ENCODE measurements at places on chromosomes 11 and 22.

- DNase-seq = no peak
Observed at GRCh38 chr11:1074244-1075221, at the start of gene MUC2. Gene MUC2, plus strand, starts transcription at chr11:1074874.

DNA sequence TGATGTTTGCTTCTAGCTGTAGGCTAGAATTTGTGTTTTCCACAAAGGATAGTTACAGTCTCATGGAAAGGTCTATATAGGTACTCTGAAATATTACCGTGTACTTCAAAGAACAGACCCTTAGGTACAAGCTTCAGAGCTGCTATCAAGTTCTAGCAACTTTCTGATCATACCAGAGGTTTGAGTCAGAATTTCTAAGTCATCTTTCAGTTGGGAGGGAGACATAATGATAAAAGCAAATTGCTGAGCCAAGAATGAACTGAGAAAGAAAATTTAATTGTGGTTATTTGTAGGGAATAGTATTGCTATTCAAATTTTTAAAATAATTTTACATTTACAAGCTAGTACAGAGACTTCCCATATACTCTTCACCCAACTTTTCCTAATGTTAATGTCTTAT is 19.9 kb upstream of the ME3 start:
- no peak for DNase-seq

GRCh38 chr11:61092280-61092766 is 10.0 kb upstream of the CD5 start:
- no peak for DNase-seq

- no peak for DNase-seq
Observed at GRCh38 chr11:82791779-82792178, 58.1 kb upstream of the FAM181B start.

- no peak for DNase-seq
Observed at GRCh38 chr22:19874307-19875060, 19.8 kb upstream of the GNB1L start.

- no peak for DNase-seq
Observed at GRCh38 chr11:117691516-117691915, 105.5 kb downstream of the DSCAML1 start.

DNA sequence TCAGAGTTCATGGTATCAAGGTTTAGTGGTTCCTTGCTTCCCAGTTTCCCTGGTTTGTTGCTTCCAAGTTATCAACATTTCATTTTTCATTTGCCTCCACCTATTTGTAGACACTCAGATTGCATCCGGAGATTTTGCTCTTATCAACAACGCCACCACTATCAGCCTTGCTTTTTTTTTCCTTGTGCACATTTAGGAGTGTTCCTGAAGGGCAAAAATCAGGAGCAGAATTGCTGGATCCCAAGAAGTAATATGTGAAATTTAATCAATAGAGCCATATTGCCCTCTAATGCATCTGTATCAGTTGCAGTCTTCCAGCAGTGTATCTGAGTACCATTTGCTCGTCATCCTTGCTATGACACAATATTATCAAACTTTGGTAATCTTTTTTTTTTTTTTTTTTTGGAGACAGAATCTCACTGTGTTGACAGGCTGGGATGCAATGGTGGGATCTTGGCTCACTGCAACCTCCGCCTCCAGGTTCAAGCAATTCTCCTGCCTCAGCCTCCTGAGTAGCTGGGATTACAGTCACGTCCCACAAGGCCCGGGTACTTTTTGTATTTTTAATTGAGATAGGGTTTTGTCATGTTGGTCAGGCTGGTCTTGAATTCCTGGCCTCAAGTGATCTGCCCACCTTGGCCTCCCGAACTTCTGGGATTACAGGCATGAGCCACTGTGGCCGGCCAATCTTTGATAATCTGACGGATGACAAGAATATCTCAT is 42.1 kb upstream of the SEPTIN5 start:
- no peak for DNase-seq

All from LoVo (cell line).